Activated T-cell treated with anti-CD3 and anti-CD28 coated beads for 4 hours (primary cell): ENCODE measurements at places on chromosomes 1 and 21.

DNA sequence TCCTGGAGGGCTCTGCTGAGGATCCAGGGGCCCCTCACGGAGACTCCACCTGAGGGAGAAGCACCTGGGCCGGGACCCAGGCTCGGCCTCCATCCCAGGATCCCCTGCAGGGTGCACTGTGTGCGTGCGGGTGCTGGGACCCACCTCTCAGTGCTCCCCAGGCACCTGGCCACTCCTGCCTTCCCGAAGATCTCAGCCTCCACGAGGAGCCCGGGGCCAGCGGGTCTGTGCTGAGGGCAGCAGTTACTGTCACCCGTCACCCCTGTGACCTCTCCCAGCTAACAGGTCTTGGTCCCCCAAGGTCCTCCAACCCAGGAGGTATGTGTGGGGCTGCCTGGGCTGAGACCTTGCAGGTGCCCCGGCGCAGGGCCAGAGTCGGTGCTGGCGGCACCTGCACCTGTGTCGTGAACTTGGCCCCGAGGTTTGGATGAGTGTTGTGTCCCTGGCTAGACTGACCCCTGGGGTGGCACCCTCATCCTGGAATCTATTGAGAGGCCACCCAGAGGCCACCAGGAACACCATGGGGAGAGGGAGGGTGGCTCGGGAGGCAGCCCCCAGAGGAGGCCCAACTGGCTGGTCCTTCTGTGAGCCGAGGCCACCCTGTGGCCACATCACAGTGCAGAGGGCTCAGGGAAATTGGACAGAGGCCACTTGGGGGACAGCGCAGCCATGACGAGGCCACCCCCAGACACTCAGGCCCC lies 17.7 kb downstream of the MORN1 start:
- no peak for DNase-seq

GRCh38 chr1:20194224-20194623 lies 7.9 kb upstream of the PLA2G2C start:
- no peak for DNase-seq

DNA sequence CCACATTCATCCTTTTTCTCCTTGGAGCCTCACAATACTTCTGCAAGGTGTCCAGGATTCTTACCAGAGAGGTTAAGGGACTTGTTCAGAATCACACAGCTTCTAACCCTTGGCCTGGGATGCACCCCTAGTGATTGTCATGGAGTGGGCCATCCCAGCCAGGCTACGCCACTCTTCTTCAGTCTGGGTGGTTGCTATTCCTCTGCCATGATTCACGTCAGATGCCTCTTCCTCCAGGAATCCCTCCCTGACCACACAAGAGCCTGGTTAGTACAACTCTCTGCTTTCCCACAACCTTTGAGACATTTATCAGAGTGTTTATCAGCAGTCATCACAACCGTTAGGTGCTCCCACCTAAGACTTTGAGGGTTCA lies 121.8 kb downstream of the EPHB2 start:
- no peak for DNase-seq

DNA sequence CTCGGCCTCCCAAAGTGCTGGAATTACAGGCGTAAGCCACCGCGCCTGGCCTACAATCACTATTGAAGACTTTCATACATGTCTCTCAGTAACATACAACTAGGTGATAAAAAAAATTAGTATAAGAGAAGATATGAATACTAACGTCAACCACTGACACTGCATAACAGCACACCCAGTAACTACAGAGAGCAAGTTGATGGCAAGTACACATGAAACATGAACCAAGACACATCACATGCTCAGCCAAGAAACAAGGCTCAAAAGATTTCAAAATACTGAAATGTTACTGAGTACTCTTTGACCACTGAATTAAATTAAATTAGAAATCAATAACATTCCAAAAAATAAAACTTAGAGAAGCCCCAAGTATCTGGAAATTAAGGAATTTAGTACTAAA lies 168.1 kb downstream of the SLC45A1 start:
- no peak for DNase-seq

DNA sequence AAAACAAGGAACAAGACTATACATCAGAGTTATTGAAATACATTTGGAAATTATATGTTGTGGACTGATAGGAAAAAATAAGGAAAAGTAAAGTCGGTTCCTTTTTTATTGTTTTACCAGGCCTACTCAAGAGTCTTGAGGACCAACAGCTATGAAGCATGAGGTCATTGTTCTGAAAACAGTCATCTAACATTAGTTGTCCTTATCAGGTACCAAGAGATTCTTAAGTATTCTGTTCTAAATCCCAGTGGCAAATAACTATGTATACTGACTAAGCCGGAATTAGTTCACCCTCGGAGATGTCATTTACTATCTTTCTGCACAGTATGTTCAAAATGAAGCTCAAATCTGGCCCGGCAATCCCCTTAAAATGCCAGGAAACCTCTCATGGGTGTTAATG lies 585 bp downstream of the ADGRL4 start:
- no peak for DNase-seq
